ENCODE measurements at places on chromosomes 1 and 21.

- no peak for DNase-seq
These were observed 74.9 kb upstream of the CDC42BPA start for GRCh38 chr1:227392984-227393764.

DNA sequence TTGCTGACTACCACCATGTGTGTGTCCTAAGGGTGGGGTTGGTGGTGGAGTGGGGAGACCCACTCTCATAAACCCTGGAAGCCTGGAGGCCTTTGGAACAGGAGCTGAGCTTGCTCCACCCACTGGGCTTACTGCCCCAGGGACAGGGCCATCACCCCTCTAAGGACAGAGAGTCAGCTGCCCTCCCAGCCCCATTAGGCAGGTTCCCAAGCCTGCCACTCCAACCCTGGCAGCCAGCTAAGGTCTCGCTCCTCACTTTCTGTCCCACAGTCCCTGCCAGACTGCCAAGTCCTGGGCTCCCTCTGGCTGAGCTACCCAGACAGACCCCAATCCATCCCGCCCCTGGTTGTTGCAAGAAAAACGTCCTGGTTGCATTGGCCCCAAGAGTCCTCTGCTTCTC is 3.8 kb downstream of the NT5C1A start:
- no peak for DNase-seq

DNA sequence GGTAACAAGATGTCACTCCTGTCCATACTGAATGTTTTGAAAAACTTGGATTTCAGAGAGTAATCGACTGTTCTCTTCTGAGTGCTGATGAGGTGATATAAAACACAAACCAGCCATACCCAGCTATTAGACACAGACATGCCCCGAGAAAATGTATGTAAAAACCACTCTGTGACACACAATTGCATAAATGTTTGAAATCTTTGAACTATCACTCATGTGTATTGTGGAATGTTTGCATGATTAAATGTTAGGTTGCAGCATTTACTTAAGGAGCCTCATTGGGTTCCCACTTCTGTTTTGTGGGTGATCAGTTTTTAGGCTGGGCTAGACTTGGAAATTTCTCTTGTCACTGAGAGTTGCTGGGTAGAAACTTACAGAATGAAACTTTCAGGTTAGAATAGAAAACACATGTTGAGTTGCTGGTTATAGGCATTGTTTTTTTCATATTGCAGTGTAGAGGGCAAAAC is 270.4 kb upstream of the B3GALT2 start:
- DNase-seq, result no peak

GRCh38 chr1:5651964-5652821 is 340.0 kb downstream of the NPHP4 start:
- no peak for DNase-seq

GRCh38 chr1:119859647-119860046 is 36.7 kb downstream of the ADAM30 start:
- DNase-seq, result no peak

GRCh38 chr1:203217668-203218067 is 11.8 kb downstream of the CHIT1 start:
- DNase-seq, result no peak

DNA sequence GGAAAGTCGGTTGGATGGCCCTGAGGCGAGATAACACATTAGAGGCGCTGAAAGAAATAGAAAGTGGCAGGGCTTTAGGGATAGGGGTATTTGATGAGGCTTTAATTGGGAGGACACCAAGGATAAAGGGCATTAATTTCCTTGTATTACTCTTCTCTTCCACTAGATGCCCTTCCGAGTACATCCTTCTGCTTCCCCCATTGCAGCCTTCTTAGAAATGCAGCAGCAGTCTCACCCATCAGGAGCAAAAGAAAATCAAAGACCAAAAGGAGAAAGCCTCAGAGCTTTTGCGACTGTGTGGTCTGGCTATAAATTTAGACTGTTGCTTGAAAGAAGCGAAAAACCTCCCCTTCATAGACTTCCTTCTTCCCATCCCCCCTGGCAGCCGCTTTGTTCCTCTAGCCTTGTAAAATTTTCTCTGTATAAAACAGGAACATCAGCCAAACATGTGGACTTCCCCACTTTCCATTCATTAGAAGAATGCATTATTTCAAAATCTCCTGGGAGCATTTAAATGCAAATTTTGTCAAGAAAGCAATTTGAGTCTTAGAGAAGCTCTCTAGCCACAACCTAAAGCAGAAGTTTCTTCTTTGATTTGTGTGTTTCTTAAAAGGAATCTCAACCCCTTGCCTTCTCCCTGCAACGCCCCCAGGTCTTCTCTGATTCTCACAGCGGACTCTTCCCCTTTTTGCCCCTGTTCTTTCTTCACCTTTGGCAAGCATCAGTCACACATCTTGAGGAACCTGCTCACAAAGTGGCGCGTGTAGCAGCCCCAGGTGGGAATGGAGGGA is 76.6 kb downstream of the NDUFS5 start:
- no peak for DNase-seq

DNA sequence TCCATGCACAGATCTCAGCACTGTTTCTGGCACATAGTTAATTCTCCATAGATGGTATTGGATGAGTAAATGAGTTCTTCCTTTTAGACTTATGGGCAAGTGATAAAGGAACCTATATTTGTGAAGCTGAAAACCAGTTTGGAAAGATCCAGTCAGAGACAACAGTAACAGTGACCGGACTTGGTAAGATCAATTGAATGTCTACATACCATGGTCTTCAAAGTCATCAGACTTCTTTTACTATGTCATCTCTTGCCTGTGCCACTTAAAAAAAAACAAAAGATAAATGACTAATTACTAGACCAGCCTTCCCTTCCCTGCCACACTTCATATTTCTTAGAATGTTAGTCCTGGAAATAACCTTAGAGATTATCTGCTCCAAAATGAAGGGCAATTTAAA is 246.7 kb downstream of the HMCN1 start:
- no peak for DNase-seq
